ENCODE measurements at places on chromosomes 11 and 22. TPM values are rescaled to one million over a fixed set of nuclear protein-coding genes. Genes with fewer than 3 reads are reported as not detected.

The UPB1 gene
- 1.8 TPM for polyA plus RNA-seq

The OR51B4 gene
- polyA plus RNA-seq = not detected

The ASRGL1 gene
- 1.9 TPM for polyA plus RNA-seq

The E2F8 gene
- polyA plus RNA-seq = 0.84 TPM

The BIRC3 gene
- 1.6 TPM for polyA plus RNA-seq

The LRP4 gene
- 16.3 TPM for polyA plus RNA-seq

The DTX4 gene
- polyA plus RNA-seq = 0.76 TPM

The P2RY6 gene
- 1.2 TPM for polyA plus RNA-seq

The BACE1 gene
- polyA plus RNA-seq = 3.8 TPM

The P2RX6 gene
- 0.06 TPM for polyA plus RNA-seq

The PRR33 gene
- polyA plus RNA-seq = 0.08 TPM

The SLC22A9 gene
- not detected for polyA plus RNA-seq

The KCNQ1 gene
- polyA plus RNA-seq = 24.7 TPM

The PRAME gene
- polyA plus RNA-seq = 0.23 TPM

The ANO3 gene
- polyA plus RNA-seq = 0.06 TPM

The ENTHD1 gene
- not detected for polyA plus RNA-seq

The ARHGEF17 gene
- 60.0 TPM for polyA plus RNA-seq

The CCDC89 gene
- 0.11 TPM for polyA plus RNA-seq

The AIFM3 gene
- polyA plus RNA-seq = 0.69 TPM

The HBD gene
- not detected for polyA plus RNA-seq

The ACTN3 gene
- polyA plus RNA-seq = 0.01 TPM

The GRIA4 gene
- polyA plus RNA-seq = not detected

The CCDC157 gene
- polyA plus RNA-seq = 1.4 TPM

The LRRC4C gene
- 0.08 TPM for polyA plus RNA-seq

The POTEH gene
- polyA plus RNA-seq = not detected

The MB gene
- polyA plus RNA-seq = 16,360 TPM

The KDM2A gene
- polyA plus RNA-seq = 33.5 TPM

The C1QTNF5 gene
- polyA plus RNA-seq = 20.0 TPM

The CD6 gene
- polyA plus RNA-seq = 0.08 TPM

The PGA5 gene
- polyA plus RNA-seq = 0.27 TPM
